ENCODE measurements at places on chromosomes 3 and 15.

DNA sequence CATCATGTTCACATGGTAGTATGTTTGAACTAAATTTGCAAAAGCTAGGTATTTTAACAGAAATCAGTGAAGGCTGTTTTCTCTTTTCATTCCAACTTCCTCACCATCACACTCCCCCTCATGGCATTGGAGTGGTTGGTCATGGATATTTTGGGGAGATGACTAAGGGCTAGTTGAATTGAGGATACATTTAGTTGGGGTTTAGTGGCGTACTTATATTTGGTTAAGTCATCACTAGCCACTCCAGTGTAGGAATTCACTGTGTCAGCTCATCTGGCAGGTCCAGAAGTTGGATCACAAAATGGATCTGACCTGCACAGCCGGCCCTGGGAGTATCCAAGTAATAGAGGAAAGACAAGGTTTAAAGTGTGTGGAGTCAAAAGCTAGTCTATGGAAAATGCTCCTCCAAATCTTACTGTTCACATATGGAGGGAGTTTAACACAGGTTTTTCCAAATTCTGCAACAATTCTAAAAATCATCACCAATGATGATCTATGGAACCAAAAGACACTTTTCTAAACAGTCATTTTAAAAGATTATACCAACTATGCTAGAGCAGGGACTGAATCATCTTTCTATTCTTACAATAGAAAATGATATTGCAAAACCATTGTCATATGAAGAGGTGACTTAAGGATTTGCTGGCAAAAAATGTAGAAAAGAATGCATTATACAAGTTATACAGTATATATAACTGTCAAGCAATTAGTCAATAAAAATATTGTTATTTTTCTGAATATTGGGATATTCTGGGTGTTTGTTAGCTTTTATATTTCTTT, 247.8 kb upstream of the PEX5L start:
- no peak for DNase-seq

GRCh38 chr3:93855401-93855800, 118.3 kb downstream of the PROS1 start:
- no peak for DNase-seq

GRCh38 chr15:70712271-70712670, 51.1 kb downstream of the UACA start:
- no peak for DNase-seq

GRCh38 chr15:55661428-55661827, 73.3 kb upstream of the PYGO1 start:
- DNase-seq: peak; percentile 39

DNA sequence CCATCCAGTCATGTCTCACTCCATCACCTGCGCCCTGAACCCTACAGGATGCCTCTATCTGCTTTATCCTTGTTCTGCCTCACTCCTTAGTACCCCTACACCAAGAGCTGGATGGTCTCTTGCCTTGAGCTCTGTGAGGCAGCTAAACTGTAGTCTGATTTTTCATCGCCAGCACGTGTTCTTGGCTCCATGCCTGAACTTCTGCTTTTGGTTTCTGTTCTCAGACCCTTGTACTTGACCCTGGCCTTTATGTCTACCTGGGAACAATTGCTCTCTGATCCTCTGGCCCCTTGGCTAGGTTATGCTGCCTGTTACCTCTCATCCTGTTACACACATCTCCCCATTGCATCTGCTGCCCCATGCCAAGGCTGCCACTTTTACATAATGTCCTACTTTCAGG, 318.0 kb upstream of the LMCD1 start:
- DNase-seq: no peak

All from activated CD4-positive, alpha-beta memory T cell treated with anti-CD3 and anti-CD28 coated beads for 36 hours (primary cell).